ENCODE measurements at places on chromosomes 11 and 22.

- DNase-seq: no peak
Measured at GRCh38 chr11:46265764-46266163, 11.7 kb upstream of the CREB3L1 start.

DNA sequence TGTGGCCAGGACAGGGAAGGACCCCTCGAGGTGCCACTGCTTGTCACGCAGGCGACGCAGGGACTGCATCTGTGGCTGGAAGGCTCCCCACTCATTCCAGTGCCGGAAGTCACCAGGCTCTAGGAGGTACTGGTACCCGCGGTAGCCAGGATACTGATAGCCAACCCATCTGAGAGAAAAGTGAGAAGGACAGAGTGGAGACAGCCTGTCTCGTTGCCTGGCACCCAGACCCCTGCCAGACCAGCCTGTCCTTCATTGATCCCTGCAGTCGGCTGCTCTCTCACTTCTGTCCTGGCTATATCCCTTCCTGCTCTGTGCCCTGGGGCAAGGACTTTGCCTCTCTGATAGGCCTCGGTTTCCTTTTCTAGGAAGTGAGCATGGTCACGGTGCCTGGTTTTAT, 9.6 kb upstream of the TPST2 start:
- DNase-seq: no peak

DNA sequence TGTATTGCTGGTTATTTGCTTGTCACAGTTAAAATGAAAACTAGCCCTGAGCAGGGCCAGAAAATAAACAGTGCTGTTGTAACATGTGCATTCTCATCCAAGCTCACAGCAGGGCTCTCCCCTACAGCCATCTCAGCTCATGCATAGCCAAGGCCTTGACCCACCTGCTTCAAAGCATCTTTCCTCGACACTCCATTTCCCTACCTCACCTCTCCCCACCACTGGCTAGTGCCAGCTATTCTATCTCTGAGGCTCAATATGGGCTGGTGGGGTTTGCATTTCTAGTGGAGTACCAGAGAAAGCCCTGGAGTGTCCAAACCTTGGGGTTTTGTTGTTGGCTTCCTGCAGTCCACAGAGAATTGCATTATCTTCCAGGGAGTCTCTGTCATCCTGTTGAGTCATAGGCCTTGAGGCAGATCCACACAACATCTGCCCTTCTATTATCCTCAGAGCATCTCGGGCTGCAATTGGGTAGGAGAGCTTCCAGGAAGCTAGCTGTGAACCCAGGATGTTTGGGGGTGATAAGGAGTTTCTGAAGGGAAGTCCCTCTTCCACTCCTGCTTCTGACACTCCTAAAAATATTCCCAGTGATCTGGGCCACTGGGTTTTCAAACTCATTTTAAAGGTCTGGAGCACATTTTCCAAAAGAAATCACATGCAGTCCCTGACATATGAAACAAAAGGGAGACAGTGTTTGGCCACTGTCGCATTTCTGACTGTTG, 36.1 kb upstream of the AMOTL1 start:
- DNase-seq: no peak

DNA sequence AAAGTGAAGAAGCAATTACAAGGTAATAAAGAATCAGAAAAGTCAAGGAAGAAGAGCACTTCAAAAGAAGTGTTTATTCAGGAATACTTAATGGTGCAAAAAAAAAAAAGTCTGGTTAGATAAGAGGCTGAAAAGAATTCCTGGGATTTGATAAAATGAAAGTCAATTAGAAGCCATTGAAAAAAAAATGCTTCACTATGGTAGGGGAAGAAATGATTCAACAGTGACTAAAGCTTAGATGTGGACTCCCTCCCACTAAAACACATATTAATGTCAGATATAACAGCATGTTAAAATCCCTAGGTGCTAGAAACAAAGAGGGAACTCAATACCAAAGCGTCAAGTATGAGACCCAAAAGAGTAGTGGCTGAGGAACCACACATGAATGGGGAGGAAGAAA, 335.3 kb upstream of the PITPNB start:
- no peak for DNase-seq

DNA sequence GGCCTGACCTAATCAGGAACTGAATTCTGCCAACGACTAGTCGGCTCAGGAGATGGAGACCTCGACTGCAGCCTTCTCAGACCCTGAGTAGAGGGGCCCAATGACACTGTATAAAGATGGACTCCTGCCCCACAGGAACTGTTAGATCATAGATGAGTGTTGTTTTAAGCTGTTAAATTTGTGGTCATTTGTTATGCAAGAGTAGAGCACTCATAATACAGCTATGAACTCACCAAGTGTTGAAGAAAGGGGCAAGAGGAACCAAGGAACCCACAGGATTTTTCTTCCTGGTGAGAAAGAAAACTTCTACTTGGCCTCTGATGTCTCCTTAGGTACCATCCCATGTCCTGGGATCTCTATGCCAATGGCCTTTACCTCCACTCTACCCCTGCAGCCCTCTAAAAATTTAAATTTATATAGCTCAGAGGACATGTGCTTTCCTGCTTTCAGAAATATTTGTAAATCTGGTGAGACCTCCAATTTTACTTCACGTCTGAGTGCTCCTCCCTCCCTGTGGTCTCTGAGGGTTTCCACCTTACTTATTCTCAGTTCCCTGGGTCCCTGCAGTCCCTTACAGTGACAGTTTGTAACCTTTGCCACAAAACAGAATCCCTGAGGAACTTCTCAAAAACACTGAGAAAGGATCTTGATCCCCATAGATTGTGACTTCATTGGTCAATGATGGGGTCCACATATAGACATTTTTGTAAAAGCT, 256.3 kb upstream of the ARHGAP20 start:
- no peak for DNase-seq

DNA sequence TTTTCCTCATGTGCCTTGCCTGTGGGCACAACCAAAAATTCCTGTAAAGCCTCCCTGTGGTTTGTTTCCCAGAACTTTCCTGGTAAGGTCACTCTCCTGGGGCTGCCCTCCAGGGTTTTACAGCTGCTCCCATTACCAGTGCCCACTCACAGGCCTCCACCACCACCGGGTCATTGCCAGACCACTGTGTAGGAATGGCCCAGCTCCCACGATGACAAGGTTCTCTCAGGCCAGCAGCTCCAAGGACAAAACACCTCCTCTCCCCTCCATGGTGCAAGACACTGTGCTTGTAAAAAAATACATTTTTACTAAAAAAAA, 96.1 kb upstream of the AKIP1 start:
- no peak for DNase-seq

DNA sequence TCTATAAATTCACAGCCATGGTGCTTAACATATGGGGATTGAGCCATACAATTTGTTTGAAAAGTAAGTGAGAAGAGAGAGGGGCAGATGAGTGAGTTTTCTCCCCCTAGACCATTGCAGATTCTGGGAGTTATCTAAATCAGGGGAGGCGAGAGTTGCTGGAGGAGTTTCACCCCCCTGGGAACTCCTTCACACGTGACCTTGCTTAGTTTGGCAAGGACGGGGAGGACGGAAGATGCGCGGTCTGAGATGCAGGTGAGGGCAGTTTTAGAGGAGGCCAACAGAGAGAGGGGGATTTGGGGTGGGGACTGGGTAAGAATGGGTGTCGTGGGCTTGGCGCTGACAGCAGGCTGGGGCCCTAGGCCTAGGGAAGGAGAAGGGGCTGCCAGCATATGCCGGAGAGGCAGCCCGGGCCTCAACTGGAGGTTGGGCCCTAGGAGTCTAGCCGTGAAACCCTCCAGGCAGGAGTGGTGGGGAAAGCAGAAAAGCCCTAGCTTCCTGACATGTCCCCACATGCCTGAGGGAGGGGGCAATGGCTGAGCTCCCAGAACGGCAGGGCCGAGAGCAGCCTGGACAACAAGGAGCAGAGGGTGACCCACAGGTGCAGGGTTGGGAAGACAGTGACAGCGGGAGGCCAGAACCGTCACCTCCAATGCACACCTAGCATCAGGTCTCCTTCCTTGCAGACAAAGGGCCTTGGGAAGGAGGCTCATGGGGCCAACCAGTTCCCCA, 63.9 kb downstream of the ELFN2 start:
- no peak for DNase-seq

- DNase-seq: no peak
Measured at GRCh38 chr22:35089139-35089538, 23.2 kb downstream of the ISX start.

DNA sequence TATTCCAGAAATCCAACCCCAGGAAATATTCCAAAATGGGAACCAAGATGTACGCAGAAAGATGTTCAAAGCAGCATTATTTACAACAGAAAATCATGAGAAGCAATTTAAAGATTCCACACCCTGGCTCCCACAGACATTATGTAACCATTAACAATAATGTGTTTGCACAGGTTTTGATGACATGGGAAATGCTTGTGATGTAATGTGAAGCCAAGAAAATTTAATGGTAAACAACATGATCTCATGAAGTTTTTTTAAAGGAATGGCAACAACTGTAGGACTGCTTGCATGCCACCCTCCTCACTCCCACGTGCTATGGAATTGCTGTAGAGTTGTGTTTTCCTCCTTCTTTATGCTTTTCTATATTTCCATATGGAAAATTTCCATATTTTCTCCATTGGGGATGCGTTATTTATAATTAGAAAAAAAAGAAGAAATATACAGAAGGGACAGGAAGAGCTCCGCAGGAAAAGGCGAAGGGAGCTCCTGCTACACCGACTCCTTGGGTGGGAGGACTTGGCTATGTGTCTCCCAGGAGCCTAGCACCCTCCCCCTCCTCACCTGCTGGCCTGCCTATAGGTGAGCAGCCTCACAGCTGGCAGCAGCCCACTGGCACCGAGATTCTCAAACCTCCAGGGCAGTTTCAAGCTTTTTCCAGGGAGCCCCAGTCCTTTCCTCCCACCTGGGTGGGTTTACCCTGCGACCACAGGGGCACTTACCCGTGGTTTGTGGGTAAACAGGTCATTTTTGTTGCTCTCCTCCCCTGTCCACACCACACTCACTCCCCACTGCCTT, 20.9 kb downstream of the LRFN4 start:
- no peak for DNase-seq

DNA sequence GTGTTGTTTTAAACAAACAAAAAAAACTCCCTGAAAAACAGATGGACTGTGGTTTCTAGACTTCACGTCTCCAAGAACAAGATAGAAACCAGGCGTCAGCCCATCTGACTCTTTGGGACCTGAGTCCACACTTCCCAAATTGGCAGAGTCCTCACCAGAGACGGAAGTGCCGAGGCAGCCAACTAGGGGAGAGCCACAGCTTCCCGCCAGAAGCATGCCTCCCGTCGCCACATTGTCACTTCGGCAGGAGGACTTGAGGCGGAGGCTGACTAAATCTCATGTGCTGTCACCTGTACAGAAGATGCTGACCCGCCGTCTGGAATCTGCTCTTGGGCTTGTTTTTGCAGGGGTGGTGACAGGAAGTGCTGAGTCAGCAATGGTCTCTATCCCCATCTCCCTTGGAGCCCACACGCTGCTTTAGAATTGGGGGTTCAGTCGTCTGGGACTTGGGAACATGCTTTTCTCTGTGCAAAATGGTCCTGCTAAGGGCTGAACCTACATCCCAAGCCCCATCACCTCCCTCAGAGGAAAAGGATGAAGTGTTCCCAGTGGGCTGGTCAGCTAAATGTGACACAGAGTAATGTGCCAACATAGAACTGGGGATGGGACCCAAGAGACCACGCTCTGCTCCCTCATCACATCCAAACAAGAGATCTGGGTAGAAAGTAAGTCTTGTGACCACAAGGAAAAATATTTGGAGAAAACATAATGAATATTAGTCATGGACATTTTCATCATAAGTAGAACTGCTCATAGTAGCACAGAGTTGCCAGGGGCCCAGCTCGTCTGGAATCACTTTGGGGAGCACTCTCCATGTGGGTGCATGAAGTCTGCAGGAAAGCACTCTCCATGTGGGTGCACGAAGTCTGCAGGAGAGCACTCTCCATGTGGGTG, 152.9 kb downstream of the SNX19 start:
- no peak for DNase-seq

- no peak for DNase-seq
Measured at GRCh38 chr22:41369424-41369745, 12.4 kb upstream of the TEF start.

- DNase-seq: no peak
Measured at GRCh38 chr11:83628622-83629355, 342.6 kb upstream of the CCDC90B start.

- no peak for DNase-seq
Measured at GRCh38 chr22:50058906-50059880, 1.1 kb upstream of the TTLL8 start.

DNA sequence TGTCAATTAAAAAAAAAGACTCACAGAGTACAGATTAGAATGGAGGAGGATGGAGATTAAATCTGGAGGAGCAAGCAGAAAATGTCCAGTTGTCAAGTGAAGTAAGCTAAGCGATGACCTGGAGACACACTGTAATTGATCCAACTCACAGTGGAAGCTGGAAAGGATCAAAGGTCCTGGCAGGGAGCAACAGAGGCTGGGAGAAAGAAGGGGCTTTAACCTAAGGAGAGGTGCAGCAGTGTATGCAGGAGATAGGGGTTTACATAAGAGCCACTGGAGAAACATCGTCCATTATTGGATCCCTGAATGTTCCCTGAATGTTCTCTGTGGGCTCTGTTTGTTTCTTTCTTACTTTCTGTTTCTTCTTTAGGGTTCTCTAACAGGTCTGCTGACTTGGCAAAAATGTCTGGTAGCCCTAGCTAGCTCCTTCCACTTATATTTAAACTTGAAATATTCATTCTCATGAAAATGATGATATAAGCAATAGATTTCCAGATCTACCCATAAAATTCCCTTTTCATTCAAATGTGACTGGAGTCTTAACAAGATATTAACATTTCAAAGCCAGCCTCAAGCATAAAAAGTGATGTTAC, 30.1 kb upstream of the CAT start:
- no peak for DNase-seq

- DNase-seq: no peak
Measured at GRCh38 chr11:115700496-115700895, 196.3 kb upstream of the CADM1 start.

DNA sequence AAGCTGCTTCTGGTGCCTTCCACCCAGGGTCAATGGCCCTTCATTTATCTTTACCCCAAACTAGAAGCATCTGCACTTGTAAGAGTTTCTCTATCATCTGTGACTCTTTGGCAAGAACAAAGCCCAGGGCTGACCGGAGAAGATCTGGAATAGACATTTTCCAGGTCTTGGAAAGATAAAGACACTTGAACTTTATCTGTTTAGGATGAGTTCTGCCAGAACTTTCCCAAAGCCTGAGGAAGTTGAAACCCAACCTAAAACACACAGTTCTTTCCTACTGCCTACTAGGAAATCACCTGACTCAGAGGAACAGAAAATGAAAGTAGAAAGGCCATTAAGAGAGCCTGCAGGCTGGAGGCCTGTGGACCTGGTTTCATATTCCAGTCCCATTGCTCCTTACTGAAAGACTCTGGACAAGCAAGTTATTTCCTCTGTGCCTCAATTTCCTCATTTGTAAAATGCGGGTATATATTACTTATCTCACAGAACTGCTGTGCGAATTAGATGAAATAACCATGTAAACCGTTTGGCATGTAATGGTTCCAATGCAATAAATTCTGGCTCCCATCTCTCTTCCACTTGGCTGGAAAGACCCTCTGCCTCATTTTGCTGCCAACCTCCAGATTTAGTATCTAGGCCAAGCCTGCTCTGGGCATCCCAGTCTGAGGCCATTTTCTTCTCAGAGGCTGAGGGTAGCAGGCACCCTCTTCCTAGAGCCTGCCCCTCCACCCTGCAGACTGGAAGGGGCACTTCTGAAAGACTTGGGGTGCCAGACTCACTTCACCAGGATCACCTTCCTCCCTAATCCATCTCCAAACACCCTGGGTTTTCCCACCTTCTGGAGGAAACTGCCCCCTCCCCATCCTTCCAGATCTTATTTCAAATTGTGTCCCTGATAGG, 1.2 kb downstream of the UBE2L6 start:
- no peak for DNase-seq

All from activated T-helper 1 cell treated with anti-CD3 and anti-CD28 coated beads, Interleukin-2, amount 50 U/mL, for 16 hours (primary cell).